ENCODE measurements at places on chromosomes 2 and 18.

DNA sequence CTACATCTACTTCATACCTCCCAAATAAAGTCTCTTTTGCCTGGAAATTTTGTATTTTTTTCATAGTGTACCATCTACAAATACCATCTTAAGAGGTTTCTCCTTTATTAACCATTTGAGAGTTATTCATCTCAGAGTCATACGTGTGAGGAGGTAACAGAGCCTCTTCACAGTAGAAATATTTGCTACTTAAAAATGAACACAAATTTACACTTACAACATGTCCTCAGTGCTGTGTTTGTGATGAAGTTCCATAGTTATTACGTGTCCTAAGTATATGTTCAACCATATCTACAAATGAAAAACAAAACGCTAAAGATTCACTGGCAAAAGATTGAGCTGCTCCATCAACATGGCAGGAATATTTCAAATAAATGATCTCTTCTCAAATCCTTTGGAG lies 48.5 kb upstream of the HNRNPA3 start:
- no peak for DNase-seq

DNA sequence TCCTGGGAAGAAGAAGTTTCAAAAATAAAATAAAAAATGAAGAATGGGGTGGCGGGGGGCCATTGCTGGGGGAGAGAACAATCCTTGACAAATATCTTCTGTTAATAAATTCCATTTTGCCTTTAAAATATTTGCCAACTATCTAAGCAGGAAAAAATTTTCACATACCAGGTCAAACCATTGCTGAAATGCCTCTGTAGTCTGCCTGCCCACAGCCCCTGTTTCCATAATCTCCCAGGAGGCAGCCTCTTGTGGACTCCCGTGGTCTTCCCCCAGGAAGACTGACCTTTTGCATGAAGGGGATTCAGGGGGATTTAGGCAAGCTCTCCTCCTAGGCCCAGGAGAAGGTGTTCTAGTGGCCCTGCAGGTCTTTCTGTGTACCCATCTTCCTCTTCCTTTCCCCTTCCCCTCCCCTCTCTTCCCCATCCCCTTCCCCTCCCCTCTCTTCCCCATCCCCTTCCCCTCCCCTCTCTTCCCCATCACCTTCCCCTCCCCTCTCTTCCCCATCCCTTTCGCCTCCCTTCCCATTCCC lies 61.0 kb downstream of the RPL37A start:
- DNase-seq: no peak

- peak; percentile 19 for DNase-seq
Measured at GRCh38 chr18:12236934-12237832, 17.0 kb upstream of the CIDEA start.

- no peak for DNase-seq
Measured at GRCh38 chr2:20565623-20566236, 85.2 kb downstream of the HS1BP3 start.

- no peak for DNase-seq
Measured at GRCh38 chr2:182365855-182366254, 61.0 kb downstream of the PDE1A start.

- no peak for DNase-seq
Measured at GRCh38 chr2:175575346-175576258, 394.1 kb upstream of the ATP5MC3 start.

GRCh38 chr2:172861656-172862476 lies 126.2 kb downstream of the RAPGEF4 start:
- DNase-seq: no peak

GRCh38 chr2:29317077-29317517 lies 201.9 kb downstream of the CLIP4 start:
- DNase-seq: no peak

DNA sequence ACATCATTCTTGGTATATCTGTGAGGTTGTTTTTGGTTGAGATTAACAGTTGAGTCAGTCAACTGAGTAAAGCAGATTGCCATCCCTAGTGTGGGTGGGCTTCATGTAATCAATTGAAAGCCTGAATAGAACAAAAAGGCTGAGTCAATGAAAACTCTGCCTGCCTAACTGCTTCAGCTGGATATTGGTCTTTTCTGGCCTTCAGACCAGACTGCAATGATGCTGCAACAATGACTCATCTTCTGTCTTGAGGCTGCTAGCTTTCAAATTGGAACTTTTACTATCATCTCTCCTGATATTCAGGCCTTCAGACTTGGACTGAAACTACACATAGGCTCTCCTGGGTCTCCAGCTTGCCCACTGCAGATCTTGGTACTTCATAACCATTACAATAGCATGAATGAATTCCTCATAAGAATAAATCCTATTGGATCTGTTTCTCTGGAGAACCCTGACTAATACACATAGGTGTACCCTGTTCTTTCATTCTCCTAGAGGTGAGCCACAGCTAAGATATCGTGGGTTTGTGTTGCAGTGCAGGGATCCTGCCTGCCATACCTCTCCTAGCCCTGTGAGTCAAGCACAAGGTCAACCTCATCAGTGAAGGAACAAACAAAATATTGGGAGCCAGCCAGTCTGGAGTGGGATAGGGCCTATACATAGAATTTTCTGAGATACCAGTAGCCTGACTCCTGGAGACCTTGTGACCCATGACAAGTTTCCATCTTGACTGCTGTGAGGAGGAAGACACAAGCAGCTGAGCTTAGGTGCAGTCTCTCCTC lies 473.8 kb downstream of the DCC start:
- DNase-seq: no peak

DNA sequence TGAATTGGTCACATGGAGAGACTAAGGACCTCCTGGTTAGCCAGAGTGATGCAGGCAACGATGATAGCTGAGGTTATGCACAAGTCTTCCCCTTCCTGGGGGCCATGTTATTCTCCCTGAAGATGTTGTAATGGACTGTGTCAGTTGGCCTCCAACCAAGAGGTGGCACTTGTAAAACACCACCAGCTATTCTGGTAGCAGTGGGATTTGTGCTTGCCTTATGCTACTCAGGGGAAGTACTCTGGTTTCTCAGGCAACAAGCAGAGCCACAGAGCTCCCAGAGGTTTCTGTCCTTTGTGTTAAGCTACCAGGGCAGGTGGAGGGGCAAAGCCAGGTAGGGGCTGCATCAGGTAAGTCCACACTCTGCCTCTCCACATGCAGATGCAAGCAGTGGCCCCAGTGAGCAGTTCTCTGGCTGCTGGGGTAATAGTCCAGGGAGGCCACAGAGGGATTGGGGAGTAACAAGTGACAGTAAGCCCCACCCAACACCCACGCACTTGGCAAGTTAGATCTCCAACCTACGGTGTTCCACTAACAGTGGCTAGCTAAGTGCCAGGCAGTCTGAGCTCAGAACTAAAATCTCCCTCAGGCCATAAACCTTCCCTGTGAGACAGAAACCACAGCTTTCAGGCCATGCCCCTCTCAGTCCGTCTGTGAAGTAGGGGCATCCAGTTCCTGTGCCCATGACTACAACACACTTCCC lies 99.7 kb downstream of the RND3 start:
- DNase-seq: no peak

GRCh38 chr18:40810372-40810771 lies 1144.7 kb upstream of the PIK3C3 start:
- DNase-seq: no peak
